Stimulated activated CD8-positive, alpha-beta memory T cell treated with anti-CD3 and anti-CD28 coated beads, Interleukin-15, amount 100 ng/mL, for 24 hours (primary cell): ENCODE measurements at places on chromosomes 1 and 21.

DNA sequence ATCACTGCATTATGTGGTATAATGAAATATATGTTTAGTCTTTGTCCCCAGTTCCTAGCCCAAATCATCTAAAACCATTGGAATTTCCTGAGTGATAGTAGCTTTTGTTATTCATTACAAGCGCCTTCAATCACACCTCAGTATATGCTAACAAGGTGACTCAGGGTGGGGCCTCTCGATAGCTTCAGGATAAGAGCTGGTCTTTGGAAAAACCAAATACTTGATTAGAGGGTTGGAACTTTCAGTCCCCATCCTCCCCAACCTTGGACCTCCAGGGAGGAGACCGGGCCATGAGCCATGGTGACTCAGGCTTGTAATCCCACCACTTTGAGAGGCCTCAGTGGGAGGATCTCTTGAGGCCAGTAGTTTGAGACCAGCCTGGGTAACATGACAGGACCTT, 5.1 kb upstream of the BRDT start:
- no peak for DNase-seq

DNA sequence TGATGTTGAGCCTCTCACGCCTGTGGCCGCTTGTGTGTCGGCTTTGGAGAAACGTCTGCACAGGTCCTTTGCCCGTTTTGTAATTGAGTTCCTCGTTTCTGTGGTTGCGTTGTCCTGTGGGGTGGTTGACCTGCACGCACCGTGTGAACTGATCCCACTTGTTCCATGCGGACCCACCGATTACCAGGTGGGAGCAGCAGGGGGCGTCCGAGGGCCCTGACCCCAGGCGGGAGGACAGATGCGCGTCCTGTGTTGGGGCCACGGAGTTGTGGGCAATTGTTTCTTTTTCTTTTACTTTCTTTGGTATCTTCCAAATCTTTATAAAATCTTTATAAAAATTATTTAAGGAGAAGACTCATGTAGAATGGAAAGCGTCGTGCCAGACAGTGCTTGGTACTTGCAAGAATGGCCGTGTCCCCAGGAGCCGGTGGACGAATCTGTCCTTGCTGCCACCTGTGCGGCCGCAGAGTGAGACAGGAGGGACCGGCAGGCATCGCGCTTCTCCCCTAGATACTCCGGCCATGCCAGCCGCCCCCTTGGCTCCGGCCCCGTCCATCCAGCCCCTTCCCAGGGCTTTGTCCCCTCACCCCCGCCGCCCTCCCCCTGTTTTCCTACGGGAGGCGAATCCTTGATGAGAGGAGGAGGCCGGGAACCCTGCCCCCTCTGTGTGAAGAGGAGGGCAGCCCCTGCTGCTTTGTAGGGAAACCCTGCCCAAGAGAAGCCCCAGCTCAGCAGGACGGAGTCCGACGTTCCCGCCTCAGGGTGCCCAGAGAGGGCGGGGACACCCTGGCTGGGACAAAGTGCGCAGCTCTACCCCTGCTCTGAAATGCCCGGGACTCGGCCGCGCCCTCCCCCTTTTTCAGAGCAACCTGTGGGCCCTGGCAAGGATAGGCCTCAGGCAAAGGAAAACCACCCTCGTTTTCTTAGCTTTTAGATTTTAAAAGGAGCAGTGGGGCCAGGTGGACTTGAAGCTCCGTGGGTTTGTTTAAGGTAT, 41.7 kb downstream of the PRKCZ start:
- peak; percentile 13 for DNase-seq

GRCh38 chr1:206738370-206739366, 31.9 kb upstream of the IL19 start:
- no peak for DNase-seq

DNA sequence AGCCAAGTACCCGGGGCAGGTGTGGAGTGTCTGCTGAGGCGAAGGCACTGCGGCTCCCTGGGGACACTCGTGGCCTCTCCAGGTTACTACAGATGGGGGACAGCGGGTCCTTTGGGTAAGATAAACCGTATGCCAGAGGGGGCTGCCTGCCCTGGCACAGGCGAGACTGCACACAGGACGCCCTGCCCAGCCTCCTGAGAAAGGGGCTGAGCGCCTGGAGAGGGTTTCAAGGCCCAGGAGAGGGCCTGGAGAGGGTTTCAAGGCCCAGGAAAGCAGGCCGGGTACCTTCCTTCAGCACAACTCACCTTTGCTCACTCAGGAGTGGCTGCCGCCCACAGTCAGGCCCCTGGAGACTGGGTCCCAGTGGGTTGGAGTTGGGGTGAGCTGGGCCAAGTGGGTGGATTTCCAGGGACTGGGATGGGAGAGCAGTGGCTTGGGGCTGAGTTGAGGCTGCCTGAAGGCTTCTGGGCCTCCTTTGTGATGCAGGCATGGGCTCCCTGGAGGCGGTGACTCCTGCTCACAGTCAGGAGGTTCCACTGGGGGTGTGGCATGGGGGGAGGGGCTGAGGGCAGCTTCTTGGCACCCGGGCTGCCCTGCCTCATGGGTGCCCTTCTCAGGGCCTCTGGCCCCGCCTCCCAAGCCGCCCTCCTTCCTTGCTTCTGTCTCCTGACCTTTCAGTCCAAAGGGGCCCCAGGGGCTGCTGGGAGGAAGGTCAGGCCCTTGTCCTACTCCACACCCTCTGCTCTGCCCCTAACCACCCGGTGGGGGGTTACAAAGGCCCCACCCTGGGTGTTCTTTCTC, at the start of gene MMEL1:
TSS of gene MMEL1 (minus strand) at position 456 of the 801 bp plus-strand sequence. CDS start 3,532 bp downstream, outside the sequence.
- no peak for DNase-seq

DNA sequence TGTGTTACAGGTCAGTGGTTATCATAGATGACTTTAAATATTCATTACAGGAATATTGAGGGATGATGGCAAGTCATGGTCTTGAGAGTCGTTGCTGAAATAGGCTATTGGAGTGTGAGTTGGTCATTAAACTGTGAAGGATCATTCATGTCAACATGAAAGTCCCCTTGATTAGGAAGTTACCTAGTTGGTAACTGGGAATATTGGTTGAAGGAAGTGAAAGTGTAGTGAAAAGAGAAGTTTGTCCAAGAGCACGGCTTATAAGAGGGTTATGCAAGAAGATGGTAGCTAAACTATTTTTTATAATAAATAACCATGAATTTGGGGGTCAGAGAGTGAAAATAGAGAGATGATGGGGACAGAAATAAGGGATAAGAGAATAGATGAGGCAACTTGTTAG, 16.9 kb downstream of the CRB1 start:
- DNase-seq, result no peak

- no peak for DNase-seq
Observed at GRCh38 chr1:8012955-8013354, 13.2 kb downstream of the ERRFI1 start.

GRCh38 chr1:74504933-74505512, 7.4 kb downstream of the LRRC53 start:
- DNase-seq, result no peak

- DNase-seq, result no peak
Observed at GRCh38 chr1:101820071-101820470, 176.7 kb downstream of the OLFM3 start.

GRCh38 chr1:117826540-117827078, 102.8 kb downstream of the GDAP2 start:
- DNase-seq, result no peak

GRCh38 chr1:154353460-154353904, 28.2 kb downstream of the ATP8B2 start:
- DNase-seq, result no peak

- peak; percentile 60 for DNase-seq
Observed at GRCh38 chr1:171841050-171841910, at the start of gene DNM3. Gene DNM3 (plus strand): TSS chr1:171841498. CDS start chr1:171841657, 159 bp downstream.

DNA sequence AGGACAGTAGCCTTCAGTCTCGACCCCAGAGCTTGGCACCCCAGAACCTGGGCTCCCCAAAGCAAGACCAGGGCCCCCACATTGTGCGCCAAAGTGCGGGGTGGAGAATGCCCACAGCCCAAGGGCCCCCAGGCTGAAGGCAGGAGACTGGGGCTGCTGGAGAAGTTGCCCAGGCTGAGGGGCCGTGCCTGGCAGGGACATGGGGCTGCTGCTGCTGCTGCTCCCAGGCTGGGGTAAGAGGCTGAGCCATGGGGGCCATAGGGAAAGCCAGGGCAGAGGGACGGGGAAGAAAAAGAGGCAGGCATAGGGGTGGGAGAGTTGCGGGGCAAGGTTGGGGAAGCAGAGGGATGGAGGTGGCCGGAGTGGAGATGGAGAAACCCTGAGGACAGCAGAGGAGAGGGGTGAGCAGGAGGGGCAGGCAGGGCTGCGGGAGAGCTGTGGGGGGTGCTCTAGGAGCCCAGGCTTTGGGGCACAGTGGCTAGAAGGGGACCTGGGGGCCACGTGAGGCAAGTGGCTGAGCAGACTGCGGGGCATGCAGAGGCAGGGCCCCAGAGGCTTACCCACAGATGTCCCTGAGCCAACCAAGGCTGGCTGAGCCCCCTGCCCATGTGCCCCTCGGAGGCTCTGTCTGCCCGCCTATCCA, 18.9 kb downstream of the SLC27A3 start:
- no peak for DNase-seq

GRCh38 chr1:7293702-7294629, 477.1 kb upstream of the VAMP3 start:
- no peak for DNase-seq

GRCh38 chr1:41713557-41714327, 205.0 kb downstream of the HIVEP3 start:
- no peak for DNase-seq

DNA sequence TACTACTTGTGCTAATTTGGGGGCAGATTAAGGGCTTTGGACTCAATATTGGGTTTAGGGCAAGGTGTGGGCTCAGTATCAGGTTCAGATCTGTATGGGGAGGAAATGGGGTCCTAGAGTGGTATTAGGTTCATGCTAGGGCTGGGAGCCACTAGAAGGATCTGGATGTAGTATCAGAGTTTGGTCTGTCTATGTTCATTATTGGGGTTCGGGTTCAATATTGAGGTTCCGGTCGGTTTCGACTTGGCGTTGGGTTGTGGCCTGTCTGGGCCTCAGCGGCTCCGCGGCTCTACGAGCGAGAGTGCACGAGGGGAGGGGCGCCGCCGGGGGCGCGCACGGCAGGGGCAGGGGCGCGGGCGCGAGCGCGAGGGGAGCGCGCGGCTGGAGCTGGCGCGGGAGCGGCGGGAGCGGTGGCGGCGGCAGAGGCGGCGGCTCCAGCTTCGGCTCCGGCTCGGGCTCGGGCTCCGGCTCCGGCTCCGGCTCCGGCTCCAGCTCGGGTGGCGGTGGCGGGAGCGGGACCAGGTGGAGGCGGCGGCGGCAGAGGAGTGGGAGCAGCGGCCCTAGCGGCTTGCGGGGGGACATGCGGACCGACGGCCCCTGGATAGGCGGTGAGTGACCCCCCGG, at the start of gene PTPRF:
TSS of gene PTPRF (plus strand) at position 401 of the 624 bp plus-strand sequence. CDS start 14,193 bp downstream, outside the sequence.
- no peak for DNase-seq

DNA sequence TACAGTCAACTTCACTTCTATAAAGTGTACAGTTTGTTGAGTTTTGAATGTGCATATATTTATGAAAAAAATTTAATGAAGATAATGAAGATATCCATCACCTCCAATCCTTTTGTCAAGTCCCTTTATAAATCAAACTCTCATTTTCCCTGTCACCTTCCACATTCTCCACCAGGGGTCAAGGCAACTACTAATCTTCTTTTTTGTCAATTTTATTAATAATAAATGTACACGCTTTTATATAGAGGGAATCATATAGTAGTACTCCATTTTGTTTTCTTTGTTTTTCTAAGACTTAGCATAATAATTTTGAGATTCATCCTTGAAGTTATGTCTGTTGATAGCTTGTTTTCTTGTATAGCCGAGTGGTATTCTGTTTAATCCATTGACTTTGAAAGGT, 1594.2 kb upstream of the PRMT6 start:
- DNase-seq, result no peak

DNA sequence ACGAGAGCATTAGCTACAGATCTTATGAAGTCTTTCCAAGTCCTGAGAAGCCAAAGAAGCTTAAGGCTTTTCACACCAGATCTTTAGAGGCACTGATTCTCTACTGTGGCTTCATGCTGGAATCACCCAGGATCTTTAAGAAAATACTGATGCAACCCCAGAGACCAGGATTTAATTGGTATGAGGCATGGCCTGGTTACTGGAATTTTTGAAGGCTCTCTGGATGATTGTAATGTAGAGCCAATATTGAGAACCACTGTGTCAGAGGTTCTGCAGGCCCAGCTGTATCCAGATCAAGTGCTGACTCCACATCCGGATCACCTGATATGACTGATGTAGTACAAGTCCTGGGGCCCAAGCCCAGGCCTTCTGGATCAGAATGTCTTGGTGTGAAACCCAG, 105.7 kb downstream of the PLPPR5 start:
- no peak for DNase-seq

GRCh38 chr1:48093696-48094528, 96.7 kb upstream of the TRABD2B start:
- peak; percentile 33 for DNase-seq

DNA sequence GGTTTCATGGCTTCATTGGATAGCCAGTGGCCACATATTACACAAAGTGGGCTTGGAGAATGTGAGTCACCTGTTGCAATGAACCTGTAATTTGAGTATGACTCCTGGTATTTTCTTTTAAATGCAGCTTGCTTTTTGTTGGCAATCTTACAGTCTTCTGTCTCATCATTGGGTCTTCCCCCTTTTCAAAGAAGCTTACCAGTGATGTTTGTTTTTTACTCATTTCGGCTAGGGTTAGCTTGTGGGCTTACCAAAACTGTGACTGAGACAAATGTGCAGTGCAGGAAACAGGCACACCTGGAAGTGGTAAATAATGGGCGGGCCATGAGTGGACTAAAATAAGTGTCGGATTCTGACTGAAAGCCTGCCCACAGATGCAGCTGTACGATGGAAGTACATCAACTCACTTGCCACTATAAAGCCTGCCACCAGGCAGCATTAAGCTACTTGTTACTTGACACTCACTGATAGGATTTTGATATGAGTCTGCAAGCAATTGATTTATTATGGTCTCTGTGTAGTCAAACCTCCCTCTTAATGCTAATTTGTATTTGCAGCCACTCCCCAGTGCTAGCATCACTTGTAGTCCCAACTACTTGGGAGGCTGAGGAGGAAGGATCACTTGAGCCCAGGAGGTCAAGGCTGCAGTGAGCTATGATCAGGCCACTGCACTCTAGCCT, 4.2 kb downstream of the HHAT start:
- DNase-seq, result no peak

GRCh38 chr1:66333466-66334199, 200.3 kb upstream of the SGIP1 start:
- DNase-seq, result no peak

- no peak for DNase-seq
Observed at GRCh38 chr1:108969346-108969745, 6.1 kb upstream of the CLCC1 start.

DNA sequence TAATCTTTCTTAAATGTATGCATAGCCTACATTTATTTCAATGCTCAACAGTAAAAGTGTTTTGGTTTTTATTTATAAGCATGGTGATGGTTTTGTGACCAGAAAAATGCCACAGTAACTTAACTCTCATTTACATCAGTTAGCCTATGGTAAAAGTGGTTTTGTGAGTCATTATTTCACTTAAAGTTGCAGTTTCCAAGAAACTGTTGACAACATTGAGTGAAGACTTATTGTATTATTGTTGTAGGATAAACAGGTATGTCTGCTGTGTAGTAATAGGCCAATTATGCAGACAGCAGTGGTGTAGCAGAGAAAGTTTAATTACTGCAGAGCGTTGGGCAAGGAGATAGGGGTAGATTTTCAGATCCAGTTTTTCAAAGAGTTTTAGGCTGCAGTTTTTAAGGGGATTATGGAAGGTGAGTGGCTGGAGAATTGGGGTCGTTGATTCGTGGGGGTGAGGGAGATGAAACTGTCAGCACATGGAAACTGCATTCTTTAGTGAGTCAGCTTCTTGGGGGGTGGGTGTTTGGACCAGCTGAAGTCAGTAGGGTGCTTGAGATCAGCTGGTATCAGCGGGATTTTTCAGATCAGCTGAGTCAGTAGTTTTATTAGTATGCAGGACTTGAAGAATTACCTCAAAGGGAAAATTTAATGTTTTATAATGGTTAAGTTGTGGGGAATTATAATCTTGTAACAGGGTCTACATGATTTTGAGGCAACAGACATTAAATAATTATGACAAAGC, 168.7 kb upstream of the FMN2 start:
- DNase-seq, result no peak
